NCI-H446 (cell line): ENCODE measurements at places on chromosomes 2 and 18.

DNA sequence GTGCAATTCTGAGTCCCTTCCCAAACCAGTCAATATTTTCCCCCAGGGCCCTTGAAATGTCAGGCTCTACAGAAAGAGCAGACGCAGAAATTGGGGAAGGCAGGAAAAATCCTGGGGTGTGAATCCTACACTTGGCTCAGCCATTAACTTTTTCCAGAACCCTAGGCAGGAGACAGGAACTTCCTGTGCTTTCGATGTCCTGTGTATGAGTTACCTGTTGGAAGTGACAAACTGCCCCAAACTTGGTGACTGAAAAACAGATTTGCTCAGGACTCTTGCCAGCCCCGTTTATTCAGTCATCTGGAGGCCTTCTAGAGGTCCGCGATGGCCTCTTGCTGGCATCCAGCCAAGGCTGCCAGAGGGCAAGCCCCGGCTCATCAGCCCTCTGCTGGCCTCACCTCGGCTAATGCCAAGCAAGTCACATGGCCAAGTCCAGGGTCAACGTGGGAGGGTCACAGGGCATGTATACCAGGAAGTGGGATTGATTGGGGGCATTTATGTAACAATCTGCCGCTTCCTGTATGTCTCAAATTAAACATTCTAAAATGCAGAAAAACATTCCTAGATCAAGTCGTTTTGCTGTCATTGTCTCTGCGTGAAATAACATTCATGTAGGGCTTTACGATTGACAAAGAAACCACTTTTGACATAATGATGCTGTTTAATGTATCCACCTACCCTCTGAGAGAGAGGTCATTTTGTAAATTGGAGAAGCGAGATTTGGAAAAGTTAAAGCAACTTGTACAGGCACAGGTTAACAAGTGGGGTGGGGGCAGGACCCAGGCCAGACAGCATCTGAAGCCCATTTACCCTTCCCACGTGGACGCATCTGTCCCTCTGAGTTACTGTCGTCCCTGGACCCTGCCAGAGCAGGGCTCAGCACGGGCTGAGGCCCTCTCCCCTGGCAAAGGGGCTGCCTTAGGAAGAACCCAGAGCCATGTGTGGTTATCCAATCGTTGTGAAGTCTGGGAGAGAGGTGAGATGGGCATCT is 179.4 kb downstream of the INHBB start:
- no peak for DNase-seq

- DNase-seq, result no peak
Measured at GRCh38 chr18:26453386-26453901, 94.9 kb downstream of the KCTD1 start.

GRCh38 chr2:240386326-240386725 is 49.1 kb upstream of the GPC1 start:
- DNase-seq, result no peak

GRCh38 chr18:3508576-3509549 is 58.9 kb downstream of the TGIF1 start:
- no peak for DNase-seq

DNA sequence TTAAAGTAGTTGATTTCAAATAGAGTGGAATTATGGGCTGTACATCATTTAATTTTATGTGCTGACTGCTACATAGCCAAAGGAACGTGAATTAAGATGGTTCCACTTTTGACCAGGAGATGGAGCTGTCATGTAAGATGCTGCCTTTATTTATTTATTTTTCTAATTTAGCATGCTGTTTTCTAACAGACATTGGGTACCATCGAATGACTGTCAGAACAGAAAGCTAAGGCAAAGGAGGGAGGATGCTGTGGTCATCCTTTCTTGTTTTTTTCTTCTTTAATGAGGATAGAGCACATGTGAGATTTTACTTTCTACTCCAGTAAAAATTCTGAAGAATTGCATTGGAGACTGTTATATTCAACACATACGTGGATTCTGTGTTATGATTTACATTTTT is at the start of gene SCN2A:
Gene SCN2A (plus strand): TSS at position 185 of the 400 bp plus-strand sequence. CDS start 56,410 bp downstream, outside the sequence.
- peak; percentile 36 for DNase-seq

DNA sequence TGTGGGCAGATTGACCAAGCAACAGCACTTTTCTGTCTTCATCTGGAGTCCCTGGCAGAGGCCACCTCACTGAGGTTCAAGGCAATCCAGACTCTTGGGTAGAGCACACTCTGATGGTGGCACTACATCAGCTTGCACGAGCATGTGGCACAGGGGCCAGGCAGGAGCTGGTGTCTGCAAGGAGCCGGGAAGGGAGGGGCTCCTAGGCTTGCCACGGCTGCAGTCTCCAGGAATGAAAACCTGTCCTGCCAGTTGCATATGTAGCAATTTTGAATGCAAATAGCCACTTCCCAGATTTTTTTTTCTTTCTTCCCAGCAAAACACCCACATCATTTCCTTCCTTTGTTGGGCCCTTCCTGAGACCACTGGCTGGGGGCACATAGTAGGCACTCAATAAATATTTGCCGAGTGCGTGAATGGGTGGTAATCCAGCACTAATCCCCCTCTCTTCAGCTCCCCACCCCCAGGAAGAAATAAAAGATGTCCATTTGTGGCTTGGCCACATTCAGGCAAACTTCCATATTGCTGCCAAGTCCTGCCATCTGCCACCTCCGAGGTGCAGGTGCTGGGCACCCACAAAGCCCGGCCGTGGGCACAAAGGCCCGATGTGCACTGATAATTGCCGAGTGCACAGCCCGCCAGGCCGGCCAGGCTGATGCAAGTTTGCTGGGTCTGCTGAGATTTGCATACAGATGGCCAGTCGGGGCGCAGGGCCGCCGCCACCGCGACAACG is 72.4 kb downstream of the MYCN start:
- no peak for DNase-seq

DNA sequence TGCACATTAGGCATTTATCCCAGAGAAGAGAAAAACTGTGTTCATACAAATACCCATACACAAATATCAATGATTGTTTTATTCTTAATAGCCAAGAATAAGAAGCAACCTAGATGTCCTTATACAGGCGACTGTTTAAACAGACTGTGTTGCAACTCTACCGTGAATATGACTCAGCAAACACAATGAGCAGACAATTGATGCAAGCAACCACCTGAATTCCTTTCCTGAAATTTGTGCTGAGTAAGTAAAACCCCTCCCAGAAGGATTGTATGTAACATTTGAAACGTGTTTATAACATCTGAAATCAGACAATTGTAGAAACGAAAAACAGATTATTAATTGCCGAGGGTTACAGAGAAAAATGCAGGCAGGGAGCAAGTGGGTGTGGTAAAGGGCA is 621.9 kb upstream of the SOX11 start:
- DNase-seq, result no peak

DNA sequence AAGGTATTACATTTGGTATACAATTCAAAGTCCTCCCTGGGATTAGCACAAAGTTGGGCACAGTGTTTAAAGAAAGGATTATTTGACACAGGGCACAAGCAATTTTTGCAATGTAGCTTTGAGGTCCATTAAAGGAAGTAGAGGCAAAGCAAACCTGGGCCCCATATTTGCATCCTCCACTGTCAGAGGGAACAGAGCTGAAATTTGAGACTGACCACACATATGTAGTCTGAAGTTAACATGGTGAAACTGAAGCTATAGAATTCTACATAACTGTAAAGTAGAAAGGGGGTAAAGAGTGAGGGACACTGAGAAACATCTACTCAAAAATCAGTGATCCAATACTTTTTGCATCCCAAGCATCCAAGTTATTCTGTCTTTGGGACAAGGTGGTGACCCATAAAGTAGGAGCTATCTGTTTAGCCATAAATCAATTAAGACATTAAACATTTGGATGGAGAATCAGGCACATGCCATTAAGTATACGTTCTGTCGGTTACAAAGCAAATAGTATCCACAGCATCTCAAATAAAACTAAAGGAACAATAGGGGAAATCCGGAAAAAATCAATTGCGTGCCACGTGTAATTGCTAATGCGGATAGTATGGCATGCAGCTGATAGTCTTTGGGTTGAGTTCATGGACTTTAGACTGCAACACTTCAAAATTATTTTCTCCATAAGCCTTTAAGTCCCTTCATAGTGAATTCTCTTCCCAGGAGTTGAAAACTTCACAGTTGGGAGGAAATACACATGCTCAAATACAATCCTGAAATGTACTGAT is 72.6 kb downstream of the PLEKHM3 start:
- no peak for DNase-seq

- DNase-seq, result no peak
Measured at GRCh38 chr2:158172719-158173118, 71.0 kb downstream of the UPP2 start.

DNA sequence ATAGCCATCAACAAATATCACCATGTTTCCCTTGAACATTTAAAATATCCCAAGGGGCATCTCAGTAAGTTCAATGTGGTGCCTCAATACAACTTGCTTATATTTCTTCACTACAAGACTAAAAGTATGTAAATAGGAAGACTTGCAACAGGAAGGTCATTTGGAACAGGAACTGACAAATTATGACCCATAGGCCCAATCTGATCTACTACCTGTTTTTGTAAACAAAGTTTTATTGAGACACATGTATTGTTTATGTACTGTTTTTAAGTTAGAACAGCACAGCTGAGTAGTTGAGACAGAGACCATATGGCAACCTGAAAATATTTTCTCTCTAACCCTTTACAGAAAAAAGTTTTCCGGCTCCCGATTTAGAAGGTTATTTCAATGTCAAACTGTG is 154.8 kb upstream of the TFPI start:
- DNase-seq, result no peak

GRCh38 chr2:206084870-206085741 is 868 bp downstream of the INO80D start:
- no peak for DNase-seq

- no peak for DNase-seq
Measured at GRCh38 chr2:114294741-114295140, 147.7 kb upstream of the DPP10 start.

DNA sequence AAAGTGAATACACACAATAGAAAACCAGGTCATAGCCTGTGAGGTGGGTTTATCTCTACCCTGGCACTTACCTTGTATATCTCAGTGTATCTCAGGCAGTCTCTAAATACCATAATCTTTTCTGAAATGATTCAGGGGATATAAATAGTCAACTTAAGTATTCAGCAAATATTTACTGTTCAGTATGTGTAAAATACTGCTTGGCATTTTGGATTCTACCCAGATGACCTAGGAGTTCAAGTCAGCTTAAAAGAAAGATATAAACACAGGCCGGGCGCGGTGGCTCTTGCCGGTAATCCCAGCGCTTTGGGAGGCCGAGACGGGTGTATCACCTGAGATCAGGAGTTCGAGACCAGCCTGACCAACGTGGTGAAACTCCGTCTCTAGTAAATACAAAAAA is 23.8 kb downstream of the GRHL1 start:
- DNase-seq, result no peak

- DNase-seq, result peak; percentile 4
Measured at GRCh38 chr2:157784169-157784822, 91.8 kb downstream of the ACVR1 start.

GRCh38 chr2:239805414-239805813 is 219.7 kb downstream of the NDUFA10 start:
- no peak for DNase-seq

GRCh38 chr2:66431846-66432587 is 2.9 kb upstream of the MEIS1 start:
- DNase-seq, result no peak

DNA sequence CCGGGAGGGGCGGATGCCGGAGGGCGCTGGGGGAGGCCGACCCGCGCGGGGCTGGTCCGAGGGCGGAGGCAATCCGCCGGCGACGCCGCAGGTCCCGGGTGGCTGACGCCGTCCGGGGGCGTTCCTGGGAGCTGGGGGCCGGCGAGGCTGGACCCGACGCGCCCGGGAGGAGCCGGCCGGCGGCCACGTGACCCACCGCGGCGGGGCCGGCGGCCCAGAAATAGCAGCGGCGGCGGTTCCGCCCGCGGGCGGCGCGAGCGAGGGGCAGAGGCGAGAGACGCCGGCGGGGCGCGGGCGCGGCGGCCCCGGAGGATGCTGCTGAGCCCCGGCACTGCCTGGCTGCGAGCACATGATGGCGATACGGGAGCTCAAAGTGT is at the start of gene RAB31:
Gene RAB31 (plus strand): TSS at position 245 of the 377 bp plus-strand sequence. CDS start 105 bp downstream, at position 350.
- no peak for DNase-seq

- DNase-seq, result no peak
Measured at GRCh38 chr2:57798346-57798745, 248.3 kb upstream of the VRK2 start.

GRCh38 chr18:61852496-61852895 is 40.3 kb downstream of the RNF152 start:
- DNase-seq, result no peak

- no peak for DNase-seq
Measured at GRCh38 chr18:12796448-12796847, 87.6 kb downstream of the PTPN2 start.

DNA sequence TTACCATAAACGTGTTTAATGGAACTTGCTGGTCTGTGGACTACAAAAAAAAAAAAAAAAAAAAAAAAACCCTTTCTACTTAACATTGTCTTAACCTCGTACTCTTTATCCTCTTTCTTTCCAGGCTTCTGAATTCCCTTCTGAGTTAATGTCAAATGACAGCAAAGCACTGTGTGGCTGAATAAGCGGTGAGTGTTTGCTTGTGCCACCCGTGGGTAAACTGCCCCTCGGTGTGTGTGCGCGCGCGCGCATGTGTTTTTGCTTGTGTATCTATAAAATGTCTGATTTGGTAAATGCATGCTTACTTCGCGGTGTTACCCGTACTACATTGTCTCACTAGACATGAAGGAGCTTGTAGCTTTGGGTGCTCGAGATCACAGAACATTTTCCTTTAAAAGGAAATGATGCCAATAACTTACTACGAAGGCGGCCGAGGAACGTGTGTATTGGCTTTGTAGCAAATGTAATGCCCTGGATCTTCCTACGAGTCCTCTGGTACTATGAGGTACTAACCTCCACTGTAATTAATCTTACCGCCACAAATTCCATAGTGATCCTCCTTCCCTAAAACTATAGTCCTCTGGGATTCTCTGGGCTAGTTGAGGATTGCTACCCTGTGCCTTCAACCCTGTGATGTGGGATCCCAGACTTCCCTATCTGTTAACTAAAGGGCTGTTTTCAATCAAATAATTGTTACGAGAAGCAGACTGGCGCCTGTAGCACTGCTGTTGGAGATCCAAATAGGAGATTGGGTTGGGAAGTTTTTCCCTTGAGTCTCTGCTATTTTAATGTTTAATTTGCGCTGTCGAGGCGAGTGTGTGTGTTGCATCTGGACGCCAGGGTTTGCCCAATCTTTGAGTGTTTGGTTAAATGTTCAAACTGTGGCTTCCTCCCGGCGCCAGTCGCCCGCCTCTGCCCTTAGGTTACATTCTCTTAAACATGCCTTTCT is 1.1 kb downstream of the ID2 start:
- no peak for DNase-seq

GRCh38 chr2:25284756-25285155 is 57.0 kb downstream of the DNMT3A start:
- DNase-seq, result no peak

- DNase-seq, result peak; percentile 44
Measured at GRCh38 chr18:1499265-1499664, 594.6 kb downstream of the ADCYAP1 start.

DNA sequence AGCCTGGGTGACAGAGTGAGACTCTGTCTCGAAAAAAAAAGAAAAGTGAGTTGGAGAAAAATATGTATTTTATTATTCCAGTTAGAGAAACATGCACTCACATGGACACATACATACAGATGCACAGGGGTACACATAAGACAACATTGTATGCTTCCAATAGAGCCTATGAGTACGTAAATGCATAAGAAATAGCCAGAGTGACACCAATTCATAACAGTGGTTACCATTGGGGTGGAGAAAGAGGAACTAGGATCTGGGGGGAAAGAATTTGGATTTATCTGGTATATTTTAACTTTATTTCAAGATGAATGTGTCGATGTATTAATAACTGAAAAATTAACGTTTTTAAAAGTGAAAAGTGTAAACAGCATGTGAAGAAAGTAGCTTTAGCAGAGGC is 16.1 kb downstream of the IL36A start:
- no peak for DNase-seq

GRCh38 chr2:136132825-136133155 is 14.8 kb upstream of the CXCR4 start:
- DNase-seq, result no peak
